ENCODE measurements at places on chromosomes 4 and X.

GRCh38 chr4:1043651-1044468, 32.4 kb downstream of the FGFRL1 start:
- DNase-seq: peak; percentile 86

DNA sequence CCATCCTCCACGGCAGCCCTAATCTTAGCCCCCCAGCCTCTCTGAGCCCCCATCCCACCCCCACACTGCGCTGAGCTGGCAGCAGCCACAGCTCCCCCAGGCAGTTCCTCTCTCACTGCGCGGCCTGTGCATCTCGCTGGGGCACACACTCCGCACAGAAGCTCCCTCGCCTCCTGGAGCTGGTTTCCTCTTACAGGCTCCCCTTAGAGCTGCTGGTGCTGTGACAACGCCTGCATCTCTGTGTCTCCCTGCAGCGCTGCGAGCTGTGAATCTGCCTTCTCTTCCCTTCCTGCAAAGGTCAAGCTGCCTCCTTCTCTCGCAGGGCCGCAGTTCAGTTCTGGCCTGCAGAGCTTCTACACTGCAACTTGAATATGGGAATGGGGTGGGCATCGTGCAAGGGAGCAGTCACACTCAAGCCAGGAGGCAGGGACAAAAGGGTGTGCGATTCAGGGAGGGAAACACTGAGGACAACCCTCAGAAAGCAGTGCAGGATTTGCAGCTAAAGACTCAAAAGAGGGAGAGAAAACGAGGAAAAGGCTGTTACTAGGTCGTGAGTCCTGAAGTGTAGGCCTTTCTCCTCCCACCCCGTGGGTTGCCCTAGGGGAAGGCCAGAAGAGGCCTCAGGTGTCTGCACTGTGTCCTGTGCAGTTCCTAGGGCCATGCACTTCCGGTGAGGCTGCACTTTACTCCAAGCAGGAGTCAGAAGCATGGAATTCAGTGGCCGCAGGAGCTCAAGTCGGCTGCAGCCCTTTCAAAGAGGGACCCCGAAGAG, 87.0 kb downstream of the BCOR start:
- no peak for DNase-seq

GRCh38 chr4:154984148-154984547, 203.1 kb downstream of the RBM46 start:
- no peak for DNase-seq

- no peak for DNase-seq
Measured at GRCh38 chrX:111119341-111119740, 23.4 kb downstream of the PAK3 start.

DNA sequence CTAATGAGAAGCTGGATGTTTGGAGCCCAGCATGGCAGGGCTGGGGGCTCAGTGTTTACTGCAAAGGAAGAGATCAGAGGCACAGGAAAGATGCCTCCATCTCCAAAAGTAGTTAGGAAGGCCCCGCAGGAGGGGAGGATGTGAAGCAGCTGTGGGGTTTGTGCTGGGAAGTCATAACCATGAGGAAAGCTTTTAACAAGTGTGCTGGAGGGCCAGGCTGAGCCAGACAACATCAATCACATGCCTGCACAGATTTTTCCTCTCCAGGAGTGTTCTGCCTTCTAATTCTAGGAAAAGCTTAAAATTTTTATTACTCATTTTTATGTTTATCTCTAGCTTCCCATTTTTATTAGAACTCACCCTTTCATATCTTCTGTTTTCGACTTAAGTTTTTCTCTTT, 65.4 kb downstream of the GPR82 start:
- no peak for DNase-seq

DNA sequence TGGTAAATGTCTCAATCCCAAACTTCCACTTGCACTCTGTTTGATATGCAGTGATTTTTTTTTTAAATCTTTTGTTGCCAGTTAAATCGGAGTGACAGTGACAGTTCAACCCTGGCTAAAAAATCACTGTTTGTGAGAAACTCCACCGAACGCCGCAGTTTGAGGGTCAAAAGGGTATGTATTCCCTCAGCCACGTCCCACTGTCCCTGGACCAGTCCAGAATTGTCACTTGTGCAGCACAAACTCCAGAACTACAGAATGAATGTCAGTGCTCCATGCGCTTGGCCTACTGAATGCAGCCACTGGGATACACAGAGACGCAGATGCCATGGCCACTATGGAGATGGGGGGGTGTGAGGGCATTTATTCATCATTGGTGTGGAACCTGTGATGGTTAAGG, 34.2 kb downstream of the CLDN22 start:
- DNase-seq: no peak

DNA sequence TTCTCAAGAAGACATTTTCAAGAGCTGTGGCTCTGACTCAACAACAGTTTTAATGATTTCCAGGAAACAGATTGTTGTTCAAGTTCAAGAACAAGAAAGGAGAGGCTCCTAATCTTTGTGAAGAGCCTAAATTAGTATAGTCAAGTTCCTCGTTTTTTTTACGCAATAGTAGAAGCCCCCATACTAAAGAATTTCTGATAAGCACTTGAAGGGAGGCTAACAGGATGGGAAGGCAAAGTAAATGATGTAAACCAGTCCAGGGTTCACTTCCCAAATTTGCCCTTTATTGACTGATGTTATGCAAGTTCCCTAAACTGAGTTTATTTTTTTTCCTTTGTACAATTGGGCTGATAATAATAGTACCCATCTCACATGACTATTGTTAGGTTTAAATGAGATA, 178.2 kb downstream of the RTL9 start:
- DNase-seq: no peak

DNA sequence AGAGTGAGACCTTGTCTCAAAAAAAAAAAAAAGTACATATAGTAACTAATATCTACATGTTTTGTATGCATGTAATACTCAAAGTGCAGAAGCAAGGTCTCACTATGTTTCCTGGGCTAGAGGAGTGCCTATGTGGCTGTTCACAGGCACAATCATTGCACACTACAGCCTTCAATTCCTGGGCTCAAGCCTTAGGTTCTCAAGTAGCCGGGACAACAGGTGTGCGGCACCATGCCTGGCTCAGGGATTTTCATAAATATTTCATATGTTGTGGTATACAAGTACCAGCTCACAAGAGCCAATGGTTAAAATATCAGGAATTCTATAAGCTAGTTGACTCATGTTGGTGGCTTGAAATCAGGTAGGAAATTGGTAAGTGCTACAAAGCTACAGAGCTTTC, 94.8 kb downstream of the LARP7 start:
- DNase-seq: no peak

GRCh38 chrX:140346729-140347128, 158.1 kb downstream of the SOX3 start:
- no peak for DNase-seq

DNA sequence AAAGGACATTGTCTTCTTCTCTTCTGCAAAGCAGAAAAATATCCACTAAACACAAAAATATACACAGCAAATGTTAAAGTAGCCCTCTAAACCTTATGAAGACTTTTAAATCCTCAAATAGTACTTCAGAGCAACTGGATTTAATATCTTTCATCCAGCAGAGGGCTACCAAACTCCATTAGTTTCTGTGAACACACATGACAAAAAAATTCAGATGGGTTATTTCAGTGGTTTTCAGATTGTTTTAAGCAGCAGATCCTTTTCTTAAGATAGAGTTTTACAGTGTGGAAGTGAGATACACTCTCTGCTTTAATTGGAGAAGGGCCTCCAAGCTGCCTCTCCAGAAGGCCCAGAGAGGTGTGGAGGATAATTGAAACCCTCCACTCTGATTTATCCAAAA, 56.7 kb downstream of the ANK2 start:
- no peak for DNase-seq

- no peak for DNase-seq
Measured at GRCh38 chr4:40579983-40580382, 49.7 kb downstream of the RBM47 start.

- no peak for DNase-seq
Measured at GRCh38 chrX:20454117-20454516, 187.4 kb upstream of the RPS6KA3 start.

GRCh38 chr4:185872747-185873380, 60.9 kb upstream of the SORBS2 start:
- DNase-seq: no peak

DNA sequence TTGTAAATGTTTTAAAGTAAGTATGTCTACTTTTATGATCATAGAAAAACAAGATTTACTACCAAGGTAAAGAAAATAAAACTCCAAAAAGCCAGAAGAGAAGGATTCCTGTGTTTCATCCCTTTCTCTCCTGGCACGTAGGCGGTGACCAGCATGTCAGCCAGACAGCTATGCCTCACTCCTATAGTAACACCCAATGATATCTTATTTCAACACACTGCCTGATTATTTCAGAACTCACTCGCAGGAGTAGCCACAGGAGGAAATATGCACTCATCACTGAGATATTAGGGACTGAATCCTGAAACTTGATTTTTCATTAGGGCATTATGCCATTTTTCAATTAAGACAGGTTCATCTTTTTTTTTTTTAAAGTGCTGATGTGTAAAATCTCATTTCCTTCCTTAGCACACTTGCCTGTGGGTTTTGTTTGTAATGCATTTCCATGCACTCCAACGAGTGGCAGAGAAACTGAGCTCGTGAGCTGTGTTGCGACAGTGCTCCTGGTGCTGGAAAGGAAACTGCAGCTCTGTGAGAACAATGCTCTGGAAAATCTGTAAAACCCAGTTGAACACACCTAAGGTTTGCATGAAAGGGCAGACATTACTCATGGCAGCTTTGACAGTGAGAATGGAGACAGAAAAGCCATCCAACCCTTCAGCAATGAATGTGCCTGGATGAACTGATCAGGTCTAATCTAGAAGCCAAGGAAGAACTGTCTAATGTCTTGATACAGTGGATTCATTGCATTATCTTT, 18.2 kb downstream of the RAI2 start:
- DNase-seq: no peak

- no peak for DNase-seq
Measured at GRCh38 chrX:85379174-85379907, at the start of gene POF1B. TSS of gene POF1B (minus strand) at chrX:85379665. CDS start at chrX:85379454, 211 bp downstream.

DNA sequence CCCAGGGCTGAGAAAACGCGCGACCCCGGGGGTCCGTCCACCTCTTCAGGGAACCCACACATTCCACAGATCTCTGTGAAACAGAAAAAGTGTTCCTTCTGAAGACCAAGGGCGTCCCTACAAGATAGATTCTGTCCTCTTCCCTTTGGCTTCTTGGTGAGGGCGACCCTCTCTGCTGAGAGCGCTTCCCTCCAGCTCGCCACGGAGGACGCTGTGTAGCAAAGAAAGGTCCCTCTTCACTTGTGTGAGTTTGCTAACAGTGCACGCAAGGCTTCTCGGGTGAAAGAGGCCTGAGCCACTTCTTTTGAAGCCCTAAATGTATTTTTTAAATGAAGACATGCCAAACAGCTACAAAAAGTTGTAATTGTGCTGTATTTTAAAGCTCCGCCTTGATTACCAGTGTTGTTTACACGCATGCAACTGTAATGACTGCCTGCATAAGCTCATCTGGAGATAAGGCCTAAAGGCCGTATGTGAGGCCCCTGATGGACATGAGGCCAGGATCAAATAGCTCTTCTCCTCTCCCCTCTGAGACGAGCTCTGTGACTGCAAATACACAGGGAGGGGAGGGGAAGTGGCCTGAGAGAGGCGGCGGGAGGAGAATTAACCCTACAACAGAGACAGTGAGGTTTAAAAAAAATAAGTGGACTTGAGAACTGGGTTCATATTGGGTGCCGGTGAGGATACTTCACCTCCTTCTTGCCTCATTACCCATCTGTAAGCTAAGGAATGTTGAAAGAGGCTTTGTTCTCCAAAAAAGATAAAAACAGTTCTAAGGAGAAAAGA, 95.5 kb downstream of the SOWAHB start:
- no peak for DNase-seq

GRCh38 chr4:3467601-3468031, 4.5 kb downstream of the DOK7 start:
- no peak for DNase-seq

GRCh38 chr4:148955564-148956297, 513.5 kb upstream of the NR3C2 start:
- DNase-seq: no peak

DNA sequence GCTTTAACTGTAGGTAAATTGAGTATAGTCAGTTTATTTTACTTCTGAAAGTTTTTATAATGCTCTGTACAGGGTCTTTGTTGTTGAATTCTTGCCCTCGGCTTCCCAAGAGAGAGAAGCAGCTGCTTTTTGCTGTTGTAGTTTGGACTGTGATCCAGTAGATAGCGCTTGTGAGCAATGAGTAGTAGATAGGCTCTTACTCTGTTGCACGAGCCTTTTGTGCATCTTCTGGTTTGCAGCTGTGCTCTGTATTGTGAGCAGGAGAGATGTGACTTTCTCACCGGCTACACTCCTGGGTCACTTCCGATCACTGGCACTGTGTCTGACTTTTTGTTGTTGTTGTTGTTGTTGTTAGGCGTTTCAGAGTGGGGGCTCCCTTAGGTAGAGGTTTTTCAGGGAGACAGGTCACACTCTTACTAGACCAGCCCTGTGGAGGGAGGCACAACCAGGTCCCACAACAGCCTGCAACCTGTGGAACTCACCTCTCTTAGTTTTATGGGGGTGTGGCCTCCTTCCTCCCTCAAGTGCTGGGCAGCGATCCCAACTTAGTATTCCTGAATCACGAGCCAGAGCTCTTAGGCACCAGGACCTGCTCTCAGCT, 822.1 kb upstream of the GALNTL6 start:
- DNase-seq: no peak

GRCh38 chr4:14700544-14700943, 301.7 kb upstream of the CPEB2 start:
- DNase-seq: no peak

- no peak for DNase-seq
Measured at GRCh38 chrX:124455966-124456365, 109.6 kb downstream of the SH2D1A start.

DNA sequence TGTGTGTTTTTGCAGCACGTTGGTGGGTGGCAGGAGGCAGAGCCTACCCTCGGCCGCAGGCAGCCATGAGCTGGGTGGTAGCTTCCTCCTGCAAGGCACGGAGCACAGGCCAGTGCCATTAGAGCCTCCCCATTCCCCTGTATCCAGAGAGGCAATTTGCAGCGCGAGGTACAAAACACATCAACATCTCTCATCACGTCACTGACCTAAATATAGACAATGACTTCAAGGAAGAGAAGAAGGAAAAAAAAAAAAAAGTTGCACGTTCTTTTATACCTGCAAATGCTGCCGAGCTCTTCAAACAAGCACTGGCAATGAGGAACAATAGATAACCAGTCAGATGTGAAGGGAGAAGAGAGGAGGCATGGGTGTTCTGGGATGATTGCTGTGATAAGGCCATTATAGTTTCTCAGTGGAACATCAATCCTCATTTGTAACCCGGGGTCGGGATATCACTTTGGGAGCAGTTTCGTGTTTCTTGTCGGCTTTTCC, 159.9 kb downstream of the MGST2 start:
- no peak for DNase-seq

GRCh38 chrX:133402042-133402453, 13.2 kb downstream of the GPC4 start:
- no peak for DNase-seq

GRCh38 chr4:3791910-3792542, 25.8 kb downstream of the ADRA2C start:
- DNase-seq: no peak

DNA sequence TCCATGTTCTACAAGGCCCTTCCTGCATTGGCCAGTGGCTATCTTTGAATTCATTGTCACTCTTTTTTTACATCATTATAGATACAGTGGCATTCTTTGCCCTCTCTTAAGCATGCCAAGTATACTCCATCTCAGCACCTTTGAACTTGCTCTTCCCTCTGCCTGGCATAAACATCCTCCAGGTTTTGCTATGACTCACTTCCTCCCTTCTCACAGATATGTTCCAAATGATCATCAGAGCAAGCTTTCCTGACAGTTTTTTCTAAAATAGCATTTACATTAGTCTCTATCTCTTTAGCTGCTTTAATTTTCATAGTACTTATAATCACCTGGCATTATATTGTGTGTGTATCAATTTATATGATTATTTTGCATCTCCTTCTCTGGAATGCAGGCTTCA, 553.3 kb upstream of the MAGEB2 start:
- no peak for DNase-seq

- no peak for DNase-seq
Measured at GRCh38 chr4:123304151-123304964, 92.2 kb upstream of the SPRY1 start.

Data from upper lobe of right lung (tissue), 1 donor.